ENCODE measurements at places on chromosomes 2 and 18.
A peak's percentile ranks its signal among the peaks of the same experiment; 100 is the strongest.

DNA sequence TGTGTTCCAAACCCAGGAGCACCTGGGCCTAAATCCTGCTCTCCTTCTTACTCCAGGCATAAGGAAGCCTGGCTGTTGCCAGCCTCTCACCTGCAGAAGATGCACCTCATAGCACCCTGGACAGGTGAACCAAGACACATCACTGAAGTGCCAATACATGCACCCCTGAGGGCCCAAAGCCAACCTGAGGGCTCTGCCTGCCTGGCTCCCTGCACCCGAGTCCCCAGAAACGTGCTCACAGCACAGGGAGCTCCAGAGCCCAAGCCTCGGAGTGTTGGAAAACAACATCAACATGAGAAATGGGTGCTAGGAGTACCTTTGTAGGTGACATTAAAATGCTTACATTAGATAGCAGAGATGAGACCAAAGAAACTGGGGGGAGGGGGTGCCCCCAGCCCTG lies 96.3 kb upstream of the RAB6C start:
- no peak for DNase-seq

- DNase-seq = no peak
Observed at GRCh38 chr2:4930704-4931103, 761.5 kb upstream of the SOX11 start.

DNA sequence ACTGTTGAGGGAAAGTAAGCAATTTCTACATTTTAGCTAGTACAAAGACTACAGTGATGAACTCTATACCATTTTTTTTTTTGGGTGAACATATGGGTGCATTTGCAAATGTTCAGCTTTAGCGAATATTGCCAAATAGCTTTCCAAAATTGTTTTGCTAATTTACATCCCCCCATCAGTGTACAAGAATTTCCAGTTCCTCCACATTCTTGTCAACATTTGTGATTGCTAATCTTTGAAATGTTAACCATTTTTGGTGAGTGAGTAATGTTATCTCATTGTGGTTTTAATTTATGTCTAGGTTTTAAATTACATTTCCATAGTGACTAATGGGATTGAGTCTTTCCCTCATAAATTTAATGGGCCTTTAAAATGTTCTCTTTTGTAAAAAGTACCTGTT lies 16.4 kb upstream of the CNRIP1 start:
- DNase-seq = peak; percentile 44

DNA sequence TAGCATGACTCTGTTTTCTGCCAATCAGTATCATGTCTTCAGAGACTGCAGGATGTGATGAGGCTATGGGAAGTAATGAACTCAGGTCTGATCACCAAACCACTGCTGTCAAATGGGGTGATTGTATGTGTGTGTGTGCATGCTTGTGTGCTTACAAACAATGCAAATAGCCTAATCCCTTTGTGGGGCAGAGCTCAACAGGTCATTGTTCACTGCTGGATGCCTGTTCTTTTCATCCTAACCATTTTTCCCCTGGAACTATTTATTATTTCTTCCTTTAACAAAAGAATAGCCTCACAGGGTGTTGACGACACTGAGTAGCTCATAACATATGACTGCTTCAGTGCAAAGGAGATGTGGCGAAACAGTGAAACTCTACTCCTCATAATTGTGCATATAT lies 55.9 kb downstream of the NXPH2 start:
- DNase-seq = no peak

DNA sequence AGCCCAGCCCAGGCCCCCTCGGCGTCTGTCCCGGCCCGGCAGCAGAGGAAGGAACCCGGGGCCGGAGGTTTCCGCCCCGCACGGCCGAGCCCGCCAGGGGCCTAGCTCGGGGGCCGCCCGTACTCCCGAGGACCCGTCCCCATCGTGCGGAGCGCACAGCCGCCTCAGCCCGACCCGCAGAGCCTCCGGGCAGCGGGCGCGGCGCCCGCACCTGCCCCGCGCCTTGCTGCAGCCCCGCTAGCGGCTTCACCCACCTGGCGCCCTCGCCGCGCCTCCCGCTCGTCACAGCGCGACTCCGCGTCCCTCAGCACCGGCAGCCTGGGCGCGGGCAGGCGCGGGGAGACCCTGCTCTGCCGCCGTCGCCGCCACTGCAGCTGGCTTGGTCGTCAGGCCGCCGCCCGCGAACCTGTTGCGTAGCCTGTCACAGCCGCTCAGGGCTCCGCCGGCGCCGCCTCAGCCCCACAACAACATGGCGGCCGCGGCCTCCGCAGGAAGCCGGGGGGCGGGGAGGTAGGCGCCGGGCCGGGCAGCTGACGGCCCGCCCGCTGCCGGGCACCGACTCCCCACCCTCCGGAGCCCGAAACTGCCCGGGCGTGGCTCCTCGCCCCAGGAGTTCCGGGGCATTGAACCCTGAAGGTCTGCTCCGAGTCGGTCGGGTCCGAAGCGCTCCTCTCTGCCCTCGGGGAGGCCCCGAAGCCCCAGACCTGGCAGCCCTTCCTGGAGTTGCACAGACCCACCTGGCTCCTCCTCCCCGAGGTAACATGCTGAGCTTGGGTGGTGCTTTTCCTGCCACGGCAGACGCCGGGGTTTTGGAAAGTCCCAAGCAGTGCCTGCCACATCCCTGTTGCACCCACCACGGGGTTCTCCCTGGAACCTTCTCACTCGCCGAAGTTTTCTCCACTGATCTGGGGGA lies at the start of gene ITSN2:
Gene ITSN2, minus strand, starts transcription at position 487 of the 913 bp plus-strand sequence. CDS start 32,454 bp downstream, outside the sequence.
- DNase-seq = peak; percentile 18
